ENCODE measurements at places on chromosomes 4 and X.

DNA sequence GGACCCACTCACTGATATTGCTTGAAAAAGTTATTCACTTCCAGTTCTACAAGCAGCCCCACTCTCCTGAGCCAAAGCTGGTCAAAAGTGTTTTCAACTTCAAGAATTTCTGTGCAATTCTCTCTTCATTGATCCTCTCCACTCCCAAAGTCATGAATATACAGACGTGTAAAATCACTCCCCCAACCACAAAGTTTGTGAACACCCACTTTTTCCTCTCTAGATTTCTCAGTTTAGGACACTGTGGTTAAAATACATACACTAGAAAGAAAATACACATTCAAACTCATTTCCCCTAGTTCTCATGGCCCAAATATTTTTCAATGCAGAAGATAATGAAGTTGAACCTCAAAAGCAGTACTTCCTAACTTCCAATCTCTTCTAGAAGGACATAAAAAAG is 116.3 kb downstream of the MSN start:
- no peak for DNase-seq

GRCh38 chr4:156111686-156112085 is 158.0 kb upstream of the CTSO start:
- no peak for DNase-seq

- DNase-seq, result no peak
Measured at GRCh38 chrX:131047180-131047579, 11.0 kb upstream of the ARHGAP36 start.

DNA sequence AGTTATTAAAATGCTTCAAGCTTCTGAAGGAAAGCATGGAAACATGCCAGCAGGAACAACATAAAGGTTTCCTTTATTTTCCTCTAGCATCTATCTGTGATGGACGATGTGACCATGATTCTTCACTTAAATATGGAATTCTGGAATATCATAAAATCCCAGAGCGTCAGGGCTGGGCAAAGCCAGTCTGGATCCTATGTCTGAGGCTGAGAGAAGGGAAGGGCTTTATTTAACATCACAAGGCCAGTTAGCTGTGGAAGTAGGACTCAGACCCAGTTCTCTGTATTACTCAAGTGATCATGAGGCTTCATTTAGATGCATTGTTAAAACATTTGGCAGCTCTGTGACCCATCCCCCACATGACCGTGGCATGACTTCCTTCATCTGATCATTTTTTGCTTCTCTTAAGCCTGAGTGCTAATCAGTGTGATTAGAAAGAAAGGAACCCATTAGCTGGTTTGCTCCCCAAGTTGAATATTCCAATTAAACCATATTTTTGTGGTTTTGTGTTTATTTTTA is 40.9 kb upstream of the EOLA2 start:
- no peak for DNase-seq

- no peak for DNase-seq
Measured at GRCh38 chr4:78956975-78957374, 17.7 kb upstream of the PAQR3 start.

DNA sequence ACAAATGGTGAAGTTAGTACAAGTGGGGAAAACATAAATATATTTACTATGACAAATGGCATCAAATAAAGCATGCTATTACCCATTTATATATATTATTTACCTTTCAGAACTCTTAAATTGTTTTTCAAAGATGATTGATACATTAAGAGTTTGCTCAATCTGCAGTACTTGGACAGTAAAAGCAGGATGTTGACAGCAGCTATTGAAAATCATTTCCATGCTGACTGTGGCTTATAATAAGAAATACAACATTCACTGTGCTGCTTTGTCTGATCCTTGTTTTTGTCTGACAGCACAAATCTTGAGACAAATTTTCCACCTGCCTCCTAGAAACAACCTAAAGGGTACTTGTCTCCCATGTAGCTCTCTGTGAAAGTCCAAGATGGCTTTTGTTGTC is 134.1 kb upstream of the FAT1 start:
- DNase-seq, result no peak

DNA sequence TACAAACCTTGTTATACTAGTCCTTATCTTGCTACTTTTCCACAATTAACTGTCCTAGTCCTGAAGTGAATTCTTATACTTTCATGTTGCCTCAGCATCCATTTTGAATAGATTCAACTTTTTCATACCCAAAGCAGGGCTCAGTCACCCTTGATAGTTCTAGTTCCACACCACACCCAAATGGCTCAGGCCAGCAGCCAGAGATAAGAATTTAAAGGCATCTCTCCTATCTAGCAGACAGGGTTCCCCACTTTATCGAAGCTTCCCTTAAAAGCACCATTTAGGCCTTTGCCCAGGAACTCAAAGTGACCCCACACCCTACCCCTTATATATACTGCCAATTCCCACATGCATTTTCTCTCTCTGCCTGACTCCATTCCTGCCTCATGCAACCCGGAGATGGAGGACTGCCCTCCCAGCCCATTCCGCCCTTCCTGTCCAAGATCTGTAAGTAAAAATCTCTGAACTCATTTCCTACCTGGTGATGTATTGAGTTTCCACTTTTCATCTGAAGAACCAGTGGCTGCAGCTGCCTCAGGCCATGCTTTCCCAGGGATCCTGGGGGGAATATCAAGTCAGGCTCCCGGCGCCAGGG is 63.7 kb upstream of the TXK start:
- DNase-seq, result no peak

DNA sequence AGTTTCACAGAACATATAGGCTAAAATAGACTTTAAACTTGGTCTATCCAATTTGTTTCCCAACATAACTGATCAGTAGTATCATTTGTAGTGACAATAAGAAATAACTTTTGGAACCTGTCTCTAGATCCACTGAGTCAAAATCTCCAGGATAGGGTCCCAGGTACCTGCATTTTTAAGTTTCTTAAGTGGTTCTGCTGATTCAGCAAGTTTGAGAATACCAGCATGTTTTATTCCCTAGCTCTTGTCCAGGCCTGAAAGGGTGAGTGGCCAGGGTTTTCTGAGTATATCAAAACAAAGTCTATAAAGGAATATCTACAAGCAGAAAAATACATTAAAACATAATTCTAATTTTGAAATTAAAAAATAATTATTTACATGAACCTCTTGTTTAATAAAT is 573.1 kb upstream of the POU3F4 start:
- DNase-seq, result no peak

GRCh38 chr4:122709236-122709635 is 23.3 kb upstream of the BBS12 start:
- no peak for DNase-seq

- no peak for DNase-seq
Measured at GRCh38 chr4:127783026-127783769, 1.1 kb downstream of the HSPA4L start.

DNA sequence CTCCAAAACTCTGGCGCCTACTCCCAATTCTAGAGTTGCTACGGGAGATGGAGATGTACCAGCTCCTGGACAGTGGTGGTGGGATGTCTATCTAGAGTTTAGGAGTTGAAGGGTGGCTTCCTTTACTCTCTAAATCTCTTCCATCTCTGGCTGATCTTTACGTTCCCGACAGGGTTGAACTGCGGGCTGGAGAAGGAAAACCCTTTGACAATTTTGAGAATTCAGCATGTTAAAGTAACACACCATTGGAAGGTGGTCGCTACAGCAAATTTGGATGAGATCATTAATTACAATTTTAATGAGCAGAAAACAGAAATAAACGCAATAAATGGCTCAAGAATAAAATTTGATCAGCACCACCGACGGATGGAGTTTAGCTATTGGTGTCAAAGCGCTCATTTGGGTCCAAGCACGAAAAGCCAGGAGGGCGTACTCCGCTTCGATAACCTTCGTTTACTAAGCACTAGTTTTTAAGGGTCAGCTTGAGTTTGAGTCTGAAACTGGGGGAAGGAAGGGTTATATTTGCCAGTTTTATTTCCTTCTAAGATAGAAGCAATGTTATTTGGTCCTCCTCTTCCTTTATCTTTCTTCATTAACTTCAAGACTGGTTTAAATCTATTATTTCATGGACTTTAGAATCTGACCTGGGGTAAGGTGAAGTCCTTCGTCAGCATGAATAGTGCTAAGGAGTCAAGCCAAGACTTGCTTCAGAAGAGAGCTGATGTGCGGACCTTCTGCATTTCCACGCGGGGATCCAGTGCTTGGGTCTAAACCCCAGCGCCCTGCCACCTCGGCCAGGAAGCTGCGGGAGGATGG is 1.5 kb upstream of the NKX6-1 start:
- DNase-seq, result no peak

DNA sequence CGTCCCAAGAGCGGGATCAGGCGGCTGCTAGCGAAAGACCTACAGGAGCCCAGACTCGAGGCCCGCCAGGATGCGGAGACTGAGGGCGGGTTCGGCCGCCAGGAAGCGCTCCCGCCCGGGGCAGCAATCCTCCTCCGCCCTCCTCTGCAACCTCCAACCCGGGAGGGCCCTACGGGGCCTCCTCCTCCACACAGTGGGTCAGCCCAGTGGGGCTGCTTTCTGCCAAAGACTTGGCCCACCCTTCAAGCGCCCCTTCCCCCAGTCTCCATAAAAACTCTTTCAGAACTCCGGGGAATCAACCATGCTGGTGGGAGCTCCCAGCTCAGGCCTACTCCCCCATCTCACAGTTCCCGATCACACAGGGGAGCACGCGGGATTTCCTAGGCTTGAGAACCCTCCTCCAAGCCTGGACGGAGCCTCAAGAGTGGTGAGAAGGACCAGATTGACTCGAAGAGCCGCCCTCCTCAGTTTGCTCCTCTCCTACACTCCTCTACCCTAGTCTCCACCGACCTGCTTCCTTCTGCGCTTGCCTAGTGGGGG is 77.5 kb downstream of the RLIM start:
- DNase-seq, result no peak

GRCh38 chrX:144896323-144896722 is 351.0 kb upstream of the SPANXN1 start:
- DNase-seq, result no peak

DNA sequence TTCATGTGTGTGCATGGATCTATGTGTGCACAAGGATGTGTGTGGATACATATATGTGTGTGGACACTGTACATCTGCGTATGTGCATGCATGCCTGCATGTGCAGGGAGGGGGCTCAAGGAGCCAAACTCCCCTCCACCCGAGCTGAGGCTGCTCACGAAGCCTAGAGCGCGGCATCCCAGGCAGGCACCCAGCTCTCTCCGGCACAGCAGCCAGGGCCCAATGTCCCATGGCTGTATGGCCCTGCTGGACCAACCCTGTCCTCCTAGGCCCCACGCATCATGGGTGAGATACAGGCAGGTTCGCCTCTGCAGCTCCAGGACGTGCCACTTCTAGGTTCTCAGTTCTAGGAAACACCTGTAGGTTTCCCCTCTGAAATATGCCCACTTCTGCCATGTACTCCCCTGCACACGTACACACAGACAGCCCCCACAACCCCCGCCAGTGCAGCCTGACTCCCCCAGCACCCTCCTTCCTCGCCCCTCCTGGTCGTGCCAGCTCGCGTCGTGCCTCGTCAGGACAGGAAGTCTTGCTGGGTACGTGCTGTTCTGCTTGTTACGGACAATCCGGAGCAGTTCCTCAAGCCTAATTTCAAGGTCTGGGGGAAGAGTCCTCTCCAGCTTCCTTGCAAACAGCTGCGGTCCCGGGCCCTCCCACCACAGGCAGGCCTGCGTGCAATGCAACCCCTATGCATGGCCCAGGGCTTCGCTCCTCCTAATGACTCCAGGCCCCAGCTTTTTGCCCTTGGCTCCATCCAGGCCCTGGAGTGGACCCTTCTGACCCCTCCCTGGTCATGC is 3.2 kb upstream of the ADRA2C start:
- DNase-seq, result no peak
